ENCODE measurements at places on chromosomes 12 and 14. TPM values are rescaled to one million over a fixed set of nuclear protein-coding genes. Genes with fewer than 3 reads are reported as not detected.
A peak's percentile ranks its signal among the peaks of the same experiment; 100 is the strongest.

DNA sequence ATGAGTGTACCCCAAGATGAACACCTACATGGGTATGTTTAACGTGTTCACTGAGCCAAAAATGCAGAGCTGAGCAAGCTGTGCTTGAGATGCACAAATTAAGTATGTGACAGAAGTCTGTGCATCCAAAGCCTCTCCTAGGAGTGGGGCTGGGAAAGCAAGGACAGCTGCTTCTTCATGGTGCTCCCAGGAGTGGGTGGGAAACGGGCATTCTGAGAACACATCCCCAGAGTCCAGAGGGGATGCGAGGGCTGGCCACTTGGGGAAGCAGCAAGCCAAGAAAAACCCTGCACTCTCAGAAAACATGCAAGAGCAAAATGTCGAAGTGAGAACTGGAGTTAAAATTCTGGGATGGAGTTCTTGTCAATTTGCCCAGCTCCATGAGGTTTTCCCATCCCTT lies 414.3 kb downstream of the BCAT1 start:
- DNase-seq, result peak; percentile 12
- H3K36me3 ChIP-seq, result no peaks in the 10 kb centered on the region
- peak overlapping the region; percentile 35 for H3K27ac ChIP-seq
- no peak overlapping the region for H3K4me3 ChIP-seq

- peaks cover 36% of the 10 kb centered on the region for H3K36me3 ChIP-seq
- H3K27me3 ChIP-seq, result no peaks in the 10 kb centered on the region
- DNase-seq, result peak; percentile 44
Measured at GRCh38 chr12:43795716-43796280, 10.3 kb downstream of the TWF1 start.

DNA sequence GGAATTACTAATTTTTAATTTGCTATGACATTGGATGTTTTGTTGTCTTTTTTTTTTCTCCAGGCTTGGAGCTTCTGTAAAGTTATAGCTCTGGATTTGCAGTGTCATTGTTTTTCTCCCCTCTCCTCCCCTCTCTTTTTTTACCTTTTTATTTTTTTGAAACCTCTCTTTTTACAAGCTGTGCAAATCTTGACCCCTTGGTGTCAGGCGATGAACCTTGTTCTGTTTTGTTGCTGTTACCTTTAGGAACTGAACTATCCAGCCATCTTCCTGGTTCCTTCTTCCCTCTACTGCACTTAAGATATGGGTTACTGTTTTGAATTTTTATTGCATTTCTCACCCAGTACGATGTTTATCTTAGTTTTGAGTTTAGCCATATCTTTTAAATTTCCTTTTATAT lies 13.7 kb downstream of the KTN1 start:
- no peak overlapping the region for H3K4me3 ChIP-seq
- H3K27me3 ChIP-seq, result no peaks in the 10 kb centered on the region
- DNase-seq, result no peak
- no peaks in the 10 kb centered on the region for H3K36me3 ChIP-seq
- H3K27ac ChIP-seq, result no peak overlapping the region

GRCh38 chr12:68245180-68246021 lies 8.0 kb downstream of the IL22 start:
- H3K36me3 ChIP-seq, result no peaks in the 10 kb centered on the region
- peak overlapping the region; percentile 26 for H3K4me3 ChIP-seq
- no peak overlapping the region for H3K27ac ChIP-seq
- no peaks in the 10 kb centered on the region for H3K27me3 ChIP-seq

GRCh38 chr12:111467857-111468241 lies 62.1 kb downstream of the SH2B3 start:
- no peak overlapping the region for H3K27ac ChIP-seq
- H3K4me3 ChIP-seq, result no peak overlapping the region
- H3K27me3 ChIP-seq, result no peaks in the 10 kb centered on the region

GRCh38 chr12:97520106-97520505 lies 57.5 kb downstream of the RMST start:
- H3K4me1 ChIP-seq, result no peaks in the 10 kb centered on the region
- no peak for DNase-seq
- H3K27ac ChIP-seq, result no peak overlapping the region
- H3K36me3 ChIP-seq, result no peaks in the 10 kb centered on the region
- H3K27me3 ChIP-seq, result no peaks in the 10 kb centered on the region
- H3K4me3 ChIP-seq, result no peak overlapping the region

- H3K4me1 ChIP-seq, result no peaks in the 10 kb centered on the region
- H3K27ac ChIP-seq, result no peak overlapping the region
- H3K36me3 ChIP-seq, result no peaks in the 10 kb centered on the region
Measured at GRCh38 chr14:71346685-71347084, 439.4 kb downstream of the PCNX1 start.

GRCh38 chr14:35825968-35826217 lies 245 bp upstream of the BRMS1L start:
- no peak for DNase-seq
- no peaks in the 10 kb centered on the region for H3K27me3 ChIP-seq
- peak overlapping the region; percentile 81 for H3K4me3 ChIP-seq
- peaks cover 8% of the 10 kb centered on the region for H3K4me1 ChIP-seq
- no peaks in the 10 kb centered on the region for H3K36me3 ChIP-seq

GRCh38 chr12:6887460-6887859 lies 14.4 kb upstream of the SPSB2 start:
- peaks cover 22% of the 10 kb centered on the region for H3K4me1 ChIP-seq
- H3K27ac ChIP-seq, result no peak overlapping the region
- H3K4me3 ChIP-seq, result no peak overlapping the region
- H3K36me3 ChIP-seq, result peaks cover 31% of the 10 kb centered on the region
- DNase-seq, result peak; percentile 66

DNA sequence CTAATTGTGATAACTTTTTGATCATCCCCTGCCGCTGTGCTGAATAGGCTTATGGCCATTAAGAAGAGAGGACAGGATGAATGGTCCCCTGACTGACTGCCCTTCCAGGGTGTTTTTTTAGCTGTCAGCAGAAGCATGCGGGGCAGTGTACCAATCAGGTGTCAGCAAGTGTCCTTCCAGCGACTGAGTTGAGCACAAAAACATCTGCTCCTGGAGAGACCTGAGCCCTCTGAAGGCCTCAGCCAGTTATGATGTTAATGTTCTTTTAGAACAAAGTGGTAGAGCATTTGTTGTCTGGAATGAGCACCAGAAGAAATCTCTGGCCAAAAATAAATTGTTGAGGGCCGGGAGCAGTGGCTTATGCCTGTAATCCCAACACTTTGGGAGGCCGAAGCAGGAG lies 37.5 kb downstream of the P2RX7 start:
- H3K36me3 ChIP-seq, result no peaks in the 10 kb centered on the region
- H3K27ac ChIP-seq, result no peak overlapping the region
- H3K4me3 ChIP-seq, result no peak overlapping the region

GRCh38 chr12:18206198-18206597 lies 55.1 kb upstream of the PIK3C2G start:
- no peaks in the 10 kb centered on the region for H3K27me3 ChIP-seq
- H3K27ac ChIP-seq, result no peak overlapping the region
- H3K36me3 ChIP-seq, result no peaks in the 10 kb centered on the region
- no peaks in the 10 kb centered on the region for H3K4me1 ChIP-seq

GRCh38 chr14:45249856-45250575 lies 3.0 kb downstream of the MIS18BP1 start:
- H3K27me3 ChIP-seq, result no peaks in the 10 kb centered on the region
- DNase-seq, result no peak
- H3K27ac ChIP-seq, result peak overlapping the region; percentile 65
- peaks cover 8% of the 10 kb centered on the region for H3K4me1 ChIP-seq

- H3K27ac ChIP-seq, result peak overlapping the region; percentile 44
- H3K36me3 ChIP-seq, result no peaks in the 10 kb centered on the region
- peaks cover 55% of the 10 kb centered on the region for H3K4me1 ChIP-seq
- peak overlapping the region; percentile 18 for H3K4me3 ChIP-seq
- DNase-seq, result peak; percentile 29
- no peaks in the 10 kb centered on the region for H3K27me3 ChIP-seq
Measured at GRCh38 chr12:68451261-68452077, 119.3 kb upstream of the MDM1 start.

- H3K27ac ChIP-seq, result no peak overlapping the region
- H3K27me3 ChIP-seq, result no peaks in the 10 kb centered on the region
- no peaks in the 10 kb centered on the region for H3K4me1 ChIP-seq
- no peak for DNase-seq
- no peaks in the 10 kb centered on the region for H3K36me3 ChIP-seq
Measured at GRCh38 chr12:6813363-6813762, 8.3 kb upstream of the GPR162 start.

GRCh38 chr14:34199585-34199984 lies 248.7 kb upstream of the EGLN3 start:
- H3K27ac ChIP-seq, result no peak overlapping the region
- H3K4me3 ChIP-seq, result no peak overlapping the region
- no peaks in the 10 kb centered on the region for H3K36me3 ChIP-seq
- H3K4me1 ChIP-seq, result no peaks in the 10 kb centered on the region
- no peak for DNase-seq

- no peaks in the 10 kb centered on the region for H3K27me3 ChIP-seq
- peak; percentile 78 for DNase-seq
- no peaks in the 10 kb centered on the region for H3K36me3 ChIP-seq
- no peak overlapping the region for H3K27ac ChIP-seq
- no peaks in the 10 kb centered on the region for H3K4me1 ChIP-seq
- no peak overlapping the region for H3K4me3 ChIP-seq
Measured at GRCh38 chr12:95582230-95583058, 31.2 kb upstream of the USP44 start.

DNA sequence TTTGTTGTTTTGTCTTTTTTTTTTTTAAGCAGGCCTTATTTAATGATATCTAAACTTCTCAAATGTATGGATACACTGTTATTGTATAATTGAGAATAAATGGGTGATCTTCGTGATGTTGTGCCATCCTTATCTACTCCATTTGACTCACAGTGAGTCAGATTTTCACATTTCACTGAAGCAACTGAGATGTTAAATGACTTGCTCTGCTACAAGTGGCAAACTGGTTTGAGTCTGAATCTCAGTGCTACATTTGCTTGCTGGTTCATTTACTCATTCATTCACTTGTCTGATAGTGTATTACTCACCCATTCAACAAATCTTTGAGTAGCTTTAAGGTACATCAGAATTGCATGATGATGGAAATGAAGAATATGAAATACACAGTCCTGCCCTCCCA lies 2.6 kb downstream of the KIAA0586 start:
- no peak for DNase-seq
- no peak overlapping the region for H3K4me3 ChIP-seq
- H3K4me1 ChIP-seq, result peaks cover 33% of the 10 kb centered on the region
- no peak overlapping the region for H3K27ac ChIP-seq

- H3K27ac ChIP-seq, result no peak overlapping the region
- no peak for DNase-seq
- H3K36me3 ChIP-seq, result no peaks in the 10 kb centered on the region
- H3K4me1 ChIP-seq, result peaks cover 12% of the 10 kb centered on the region
Measured at GRCh38 chr14:50603565-50603964, 43.6 kb downstream of the ATL1 start.

DNA sequence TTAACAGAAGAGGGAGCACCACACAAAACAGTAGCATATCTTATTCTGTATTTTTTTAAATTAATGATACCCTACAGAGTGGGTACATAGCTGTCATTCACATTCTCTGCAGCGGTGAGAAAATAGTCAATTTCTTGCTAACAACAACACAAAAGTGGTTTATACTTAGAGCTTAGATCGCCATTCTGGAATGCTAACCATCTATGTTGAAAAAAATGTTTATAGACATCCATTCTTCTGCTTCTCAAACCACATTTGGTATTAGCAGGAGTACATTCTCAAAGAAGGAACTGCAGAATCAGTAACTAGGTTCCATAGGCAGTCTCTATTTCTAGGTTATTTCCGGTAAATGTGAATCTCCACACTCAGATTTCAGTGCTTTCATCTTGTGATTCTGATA lies 185.9 kb downstream of the PPFIA2 start:
- H3K27me3 ChIP-seq, result no peaks in the 10 kb centered on the region
- no peak for DNase-seq
- H3K27ac ChIP-seq, result no peak overlapping the region
- H3K36me3 ChIP-seq, result no peaks in the 10 kb centered on the region

- no peaks in the 10 kb centered on the region for H3K36me3 ChIP-seq
- DNase-seq, result no peak
- H3K27ac ChIP-seq, result no peak overlapping the region
- H3K4me3 ChIP-seq, result no peak overlapping the region
Measured at GRCh38 chr12:114274131-114274530, 131.8 kb downstream of the TBX5 start.

DNA sequence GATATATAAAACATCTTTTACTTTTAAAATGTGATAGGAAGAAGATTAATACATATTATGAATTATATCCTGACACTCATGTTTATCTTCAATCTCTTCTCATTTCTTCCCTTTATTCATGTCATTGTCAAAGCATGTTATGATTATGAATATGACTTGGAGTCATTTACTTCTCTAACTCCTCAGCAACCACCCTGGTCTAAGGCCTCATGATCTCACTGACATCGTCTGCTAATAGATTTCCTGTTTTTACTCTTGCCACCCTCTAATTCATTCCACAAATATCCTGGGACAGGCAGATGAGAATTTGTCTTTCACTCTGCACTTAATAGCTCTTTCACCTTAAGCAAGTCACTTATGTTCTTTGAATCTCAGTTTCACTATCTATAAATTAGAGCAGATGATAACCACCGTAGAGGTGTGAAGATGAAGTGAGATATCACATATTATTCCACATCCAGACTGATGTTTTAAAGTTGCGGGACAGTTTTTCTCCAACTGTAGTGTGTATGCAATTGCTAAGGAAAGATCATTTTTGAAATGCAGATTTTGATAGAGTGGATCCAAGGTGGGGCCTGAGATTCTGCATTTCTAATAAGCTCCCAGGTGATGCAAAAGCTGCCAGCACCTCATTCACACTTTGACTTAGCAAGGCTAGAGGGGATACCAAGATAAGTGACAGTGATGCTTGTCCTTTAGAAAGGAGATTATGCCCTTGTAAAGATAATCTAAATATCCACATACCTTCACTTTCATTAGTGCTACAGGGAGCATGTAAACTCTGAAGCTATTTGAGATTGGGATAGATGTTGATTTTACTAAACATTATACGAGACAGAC lies 3.3 kb upstream of the IAPP start:
- H3K27me3 ChIP-seq, result no peaks in the 10 kb centered on the region
- H3K27ac ChIP-seq, result no peak overlapping the region
- H3K4me3 ChIP-seq, result no peak overlapping the region
- no peaks in the 10 kb centered on the region for H3K36me3 ChIP-seq
- DNase-seq, result no peak
- H3K4me1 ChIP-seq, result no peaks in the 10 kb centered on the region

DNA sequence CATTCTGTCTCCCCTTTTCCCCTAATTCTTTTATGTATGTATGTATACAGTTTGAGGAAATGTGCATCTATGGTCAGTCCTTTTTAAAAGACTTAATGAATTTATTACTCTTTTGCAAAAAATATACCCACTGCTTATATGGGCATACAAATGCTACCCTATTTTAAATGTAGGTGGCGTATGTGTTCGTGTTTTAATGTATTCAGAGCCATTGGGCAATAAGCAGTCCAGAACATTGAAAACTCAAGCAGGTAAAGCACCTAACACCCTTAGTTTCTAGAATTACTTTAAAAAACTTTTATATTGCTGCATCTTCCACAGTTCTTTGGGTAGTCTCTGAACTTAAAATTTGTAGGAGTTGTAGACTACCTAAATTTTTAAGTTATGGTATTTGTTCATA lies 42.6 kb upstream of the A2ML1 start:
- H3K36me3 ChIP-seq, result peaks cover 9% of the 10 kb centered on the region
- H3K27me3 ChIP-seq, result no peaks in the 10 kb centered on the region
- no peak overlapping the region for H3K27ac ChIP-seq
- no peak overlapping the region for H3K4me3 ChIP-seq
- no peak for DNase-seq

Gene SRRM4
- polyA plus RNA-seq, result 0.25 TPM

Gene MMAB
- polyA plus RNA-seq, result 51.8 TPM

Gene GPX2
- polyA plus RNA-seq, result 301 TPM

Gene CPNE6
- polyA plus RNA-seq, result 0.25 TPM

Gene MRPL42
- 44.8 TPM for polyA plus RNA-seq

Gene WNT1
- not detected for polyA plus RNA-seq

Gene TSPAN8
- 211 TPM for polyA plus RNA-seq

Gene CCT2
- 102 TPM for polyA plus RNA-seq

Gene TMEM233
- polyA plus RNA-seq, result 0.10 TPM

Gene ADAMTS20
- polyA plus RNA-seq, result not detected

Measured in stomach (tissue), 19 donors.